Neuronal stem cell (in vitro differentiated cells): ENCODE measurements at places on chromosomes 3 and 15.
A peak's percentile ranks its signal among the peaks of the same experiment; 100 is the strongest.

DNA sequence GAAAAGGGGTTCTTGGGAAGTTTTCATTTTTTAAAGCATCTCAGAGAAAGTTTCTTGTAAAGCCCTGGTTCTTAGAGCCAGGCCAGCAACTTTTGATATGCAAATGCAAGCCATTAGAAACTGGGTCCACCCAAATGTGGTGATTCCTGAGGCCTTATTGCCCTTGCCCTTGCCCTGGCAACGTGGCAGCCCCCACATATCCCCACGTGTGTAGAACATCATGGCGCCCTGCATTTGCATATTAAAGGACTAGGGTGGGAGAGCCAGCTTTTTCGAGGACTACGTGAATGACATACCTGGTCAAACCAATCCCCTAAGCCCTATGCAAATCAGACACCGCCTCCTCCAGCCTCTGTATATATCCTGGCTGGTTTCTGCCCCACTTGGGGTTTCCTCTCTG lies 314.9 kb upstream of the NECTIN3 start:
- DNase-seq, result no peak

GRCh38 chr3:58291671-58292338 lies 14.2 kb upstream of the RPP14 start:
- DNase-seq, result no peak

- no peak for DNase-seq
These were observed 33.2 kb upstream of the TSPAN3 start for GRCh38 chr15:77104155-77104554.

DNA sequence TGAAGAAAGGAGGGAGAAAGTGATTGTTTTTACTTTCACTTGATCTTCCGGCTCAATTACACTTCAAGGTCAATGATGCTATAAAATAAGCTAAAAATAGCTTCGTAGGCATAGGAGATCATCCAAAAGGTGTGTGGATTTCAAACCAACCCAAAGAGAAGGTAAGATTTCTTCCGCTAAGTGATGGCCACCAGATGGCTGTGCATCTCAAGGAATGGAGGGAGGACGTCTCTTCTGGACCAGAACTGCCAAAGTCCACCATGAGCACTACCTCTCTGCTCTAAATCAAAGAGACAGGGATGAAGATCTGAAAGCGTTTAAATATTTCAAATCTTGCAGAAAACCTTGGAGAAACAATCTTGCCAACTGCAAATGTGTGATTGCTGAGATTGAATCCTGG lies 199.1 kb upstream of the ZPLD1 start:
- no peak for DNase-seq

DNA sequence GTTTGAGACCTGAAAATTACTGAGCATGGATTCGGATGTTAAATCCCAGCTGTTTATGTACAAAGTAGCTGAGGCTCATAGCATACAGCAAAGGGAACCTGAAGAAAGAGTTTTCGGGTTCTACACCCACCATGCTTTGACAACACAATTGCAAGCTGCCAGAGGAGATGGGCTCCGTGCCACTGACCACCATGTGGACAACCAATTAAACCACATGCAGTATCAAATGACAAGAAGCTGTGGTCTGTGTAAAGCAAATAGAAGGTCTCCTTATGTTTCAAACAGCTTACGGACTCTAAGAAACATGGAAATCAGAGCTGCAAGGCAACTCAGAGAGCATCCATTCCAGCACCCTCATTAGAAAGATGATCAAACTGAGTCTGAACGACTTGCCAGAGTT lies 12.9 kb downstream of the GABRB3 start:
- DNase-seq, result no peak

DNA sequence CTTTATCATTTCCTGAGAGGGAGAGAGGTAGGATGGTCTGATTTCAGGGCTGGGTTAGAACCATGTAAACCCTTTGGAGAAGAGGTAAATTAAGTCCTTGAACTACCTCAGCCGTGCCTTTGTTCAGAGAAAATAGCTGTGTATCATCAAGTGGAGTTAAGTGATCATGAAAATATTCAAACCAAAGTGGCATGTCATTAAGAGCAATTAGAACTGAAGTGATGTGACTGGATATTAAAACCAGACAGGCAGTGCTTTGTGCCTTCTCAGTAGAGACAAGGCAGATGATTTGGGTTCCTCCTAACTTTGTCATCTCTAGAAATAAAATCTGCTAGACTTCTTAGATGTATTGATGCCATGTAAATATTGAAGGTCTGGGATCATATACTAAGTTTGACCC lies 171.5 kb downstream of the IL5RA start:
- no peak for DNase-seq

GRCh38 chr3:177608443-177608842 lies 411.2 kb upstream of the TBL1XR1 start:
- no peak for DNase-seq

GRCh38 chr3:63497641-63498040 lies 154.8 kb upstream of the SNTN start:
- no peak for DNase-seq

- DNase-seq, result no peak
These were observed 44.0 kb downstream of the TM2D3 start for GRCh38 chr15:101608201-101608600.

- DNase-seq, result no peak
These were observed 128.4 kb downstream of the ZBBX start for GRCh38 chr3:167251678-167252077.

GRCh38 chr3:126773783-126774182 lies 69.7 kb downstream of the CHCHD6 start:
- no peak for DNase-seq

GRCh38 chr3:73746623-73747022 lies 121.9 kb upstream of the PDZRN3 start:
- no peak for DNase-seq

DNA sequence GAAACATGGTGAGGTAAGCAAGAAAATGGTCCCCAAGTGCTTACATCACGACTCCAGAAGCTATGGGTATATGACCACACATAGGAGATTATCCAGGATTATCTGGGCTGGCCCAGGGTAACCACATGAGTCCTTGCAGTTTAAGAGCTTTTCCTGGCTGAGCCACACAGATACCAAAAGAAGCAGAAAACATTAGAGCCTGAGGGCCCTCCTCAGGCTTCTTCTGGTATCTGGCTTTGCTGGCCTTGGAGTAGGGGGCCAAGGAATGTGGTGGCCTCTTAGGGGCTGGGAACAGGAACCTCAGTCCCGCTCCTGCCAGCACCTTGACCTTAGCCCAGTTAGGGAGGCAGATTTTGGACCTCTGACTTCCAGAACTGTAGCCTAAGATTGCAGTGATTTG lies 259.1 kb downstream of the KCNMB2 start:
- no peak for DNase-seq

GRCh38 chr15:39110336-39110735 lies 470.5 kb upstream of the THBS1 start:
- DNase-seq, result no peak

GRCh38 chr3:109944836-109945235 lies 607.5 kb upstream of the DPPA4 start:
- no peak for DNase-seq

- DNase-seq, result no peak
These were observed 42.8 kb upstream of the ROBO1 start for GRCh38 chr3:79810581-79810980.

DNA sequence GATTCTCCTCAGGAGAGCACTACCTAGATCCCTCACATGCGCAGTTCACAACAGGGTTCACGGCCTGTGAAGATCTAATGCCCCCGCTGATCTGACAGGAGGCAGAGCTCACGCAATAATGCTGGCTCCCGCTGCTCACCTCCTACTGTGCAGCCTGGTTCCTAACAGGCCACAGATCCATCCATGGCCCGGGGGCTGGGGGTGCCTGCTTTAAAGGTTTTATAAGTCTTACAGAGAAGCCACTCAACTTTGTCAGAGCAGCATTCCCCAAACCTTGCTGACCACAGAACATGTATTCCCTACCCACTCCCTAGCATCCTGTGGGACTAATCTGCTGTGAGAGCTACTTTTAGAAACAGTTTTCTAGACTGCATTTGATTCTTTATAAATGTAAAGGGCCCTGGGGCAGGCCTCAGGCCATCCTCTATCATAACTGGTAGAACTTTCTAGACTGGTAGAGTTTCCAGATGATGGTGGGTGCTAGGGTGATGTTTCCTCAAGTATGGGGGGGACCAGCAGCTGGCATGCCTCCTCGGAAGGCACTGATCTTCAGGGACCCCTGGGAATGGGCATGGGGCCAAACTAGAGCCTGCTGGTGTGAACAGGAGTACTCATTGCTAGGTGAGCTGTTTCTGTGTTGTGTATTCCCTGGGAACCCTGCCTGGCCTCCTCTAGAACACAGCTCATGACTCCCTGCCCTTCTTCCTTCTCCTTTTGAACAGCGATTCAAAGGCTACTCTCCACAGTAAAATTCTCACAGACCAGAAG lies 25.7 kb upstream of the RAD18 start:
- no peak for DNase-seq

DNA sequence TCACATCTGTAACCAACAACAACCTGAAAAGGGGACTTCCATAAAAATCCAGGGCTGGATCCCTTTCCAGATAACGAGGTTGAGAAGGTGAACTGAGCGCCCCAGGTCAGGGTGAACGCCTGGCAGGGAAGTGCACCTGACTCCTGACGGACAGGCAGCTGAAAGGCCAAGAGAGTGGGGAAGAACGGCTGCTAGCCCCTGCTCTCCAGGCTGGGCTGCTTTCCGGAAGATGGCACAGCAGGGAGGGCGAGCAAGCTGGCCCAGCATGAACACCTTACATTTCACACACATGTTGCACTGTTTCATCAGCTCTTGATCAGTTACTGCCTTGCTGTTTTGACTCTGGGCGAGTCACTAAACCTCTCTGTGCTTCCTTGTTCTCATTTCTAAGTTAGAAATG lies 127.2 kb upstream of the IQSEC1 start:
- DNase-seq, result no peak

DNA sequence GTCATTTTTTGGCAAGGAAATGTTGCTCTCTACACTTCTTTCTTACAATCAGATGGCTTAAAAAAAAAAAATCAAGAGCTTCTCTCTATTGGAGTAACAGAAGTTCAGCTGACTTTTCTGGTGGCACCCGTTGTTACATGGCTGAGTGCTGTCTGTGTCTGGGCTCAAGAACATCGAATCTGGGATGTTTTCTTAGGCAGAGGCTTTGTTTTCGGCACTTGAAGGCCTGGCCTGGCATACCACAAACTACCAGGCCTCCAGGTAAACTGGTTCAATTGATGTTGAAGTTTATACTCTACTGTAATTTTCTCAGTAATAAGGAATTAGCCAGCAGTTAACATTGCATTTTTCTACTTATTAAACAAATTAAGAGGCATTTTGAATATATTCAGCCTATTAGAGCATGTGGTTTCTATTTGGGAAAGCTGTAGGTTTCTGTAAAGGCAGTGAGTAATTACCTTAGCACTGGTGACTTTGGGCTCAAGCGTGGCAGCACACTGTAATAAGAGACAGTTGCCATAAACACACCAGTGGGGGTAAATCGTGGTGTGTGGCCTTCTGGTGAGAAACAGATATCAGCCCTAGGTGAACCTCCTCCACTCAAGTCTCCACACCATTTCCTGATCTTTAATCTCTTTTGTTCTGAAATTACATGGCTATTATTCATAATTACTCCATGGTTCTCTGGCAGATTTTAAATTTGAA lies 544.7 kb downstream of the MECOM start:
- DNase-seq, result no peak

- no peak for DNase-seq
These were observed 67.6 kb upstream of the GCNT3 start for GRCh38 chr15:59543721-59544547.

GRCh38 chr3:142866841-142867631 lies 21.8 kb downstream of the PCOLCE2 start:
- DNase-seq, result no peak

GRCh38 chr15:26294059-26294689 lies 431.0 kb upstream of the ATP10A start:
- peak; percentile 9 for DNase-seq

- no peak for DNase-seq
These were observed 35.9 kb downstream of the CFAP91 start for GRCh38 chr3:119738741-119739140.

DNA sequence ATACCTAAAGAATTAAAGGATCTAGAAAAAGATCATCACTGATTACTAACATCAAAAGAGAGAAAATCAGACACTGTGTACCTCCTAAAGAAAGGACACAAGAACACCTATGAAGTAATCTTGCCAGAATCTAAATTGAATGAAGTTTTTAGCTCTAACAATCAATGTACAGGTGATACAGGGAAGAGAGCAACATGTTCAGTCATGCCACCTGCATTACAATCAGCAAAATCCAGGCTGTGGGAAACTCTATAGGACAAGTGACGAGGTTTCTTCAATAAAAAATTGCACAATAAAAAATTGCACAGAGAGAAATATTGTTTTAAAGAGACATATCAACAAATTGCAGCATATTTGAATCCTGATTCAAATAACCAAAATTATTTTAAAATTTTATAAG lies 93.3 kb downstream of the SEMA5B start:
- DNase-seq, result no peak

DNA sequence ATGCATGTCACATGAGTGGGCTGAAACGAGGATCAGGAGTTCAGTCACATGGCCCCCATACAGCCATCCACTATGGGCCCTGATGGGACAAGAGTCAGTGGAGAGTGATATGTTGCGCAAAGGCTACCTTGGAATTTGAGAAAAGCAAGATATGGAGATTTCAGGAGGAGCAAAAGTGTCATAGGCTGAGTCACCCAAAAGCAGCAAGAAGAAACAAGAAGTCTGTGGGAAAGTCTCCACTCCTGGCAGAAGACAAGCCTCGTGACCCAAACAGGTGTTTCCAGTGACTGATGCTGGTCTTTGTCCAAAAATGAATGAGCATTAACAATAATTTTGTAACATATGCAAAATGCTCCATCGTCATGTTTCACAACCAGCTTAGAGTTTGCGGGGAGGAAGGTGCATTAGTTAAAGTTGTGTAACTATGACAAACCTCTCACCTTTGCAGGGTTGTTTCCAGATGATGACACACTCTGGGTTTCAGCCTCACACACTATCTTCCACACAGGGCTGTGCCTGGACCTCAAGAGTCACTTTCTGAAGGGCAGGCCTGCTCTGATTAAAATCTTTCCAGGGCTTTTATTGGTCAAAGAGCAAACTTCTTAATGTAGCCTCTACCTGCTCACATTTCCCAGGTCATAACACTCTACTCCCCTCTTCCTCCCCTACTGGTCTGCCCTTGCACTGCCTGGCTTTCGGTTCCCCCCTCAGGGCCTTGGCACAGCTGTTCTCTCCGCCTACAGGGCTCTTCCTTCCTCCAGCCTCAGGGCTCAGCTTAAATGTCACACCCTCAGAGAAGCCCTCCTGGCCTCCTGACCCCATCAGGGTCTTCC lies 3.9 kb upstream of the DNASE1L3 start:
- no peak for DNase-seq

- DNase-seq, result no peak
These were observed 57.5 kb downstream of the CADPS start for GRCh38 chr3:62817678-62818077.

GRCh38 chr3:191774485-191774884 lies 313.5 kb downstream of the PYDC2 start:
- DNase-seq, result no peak

DNA sequence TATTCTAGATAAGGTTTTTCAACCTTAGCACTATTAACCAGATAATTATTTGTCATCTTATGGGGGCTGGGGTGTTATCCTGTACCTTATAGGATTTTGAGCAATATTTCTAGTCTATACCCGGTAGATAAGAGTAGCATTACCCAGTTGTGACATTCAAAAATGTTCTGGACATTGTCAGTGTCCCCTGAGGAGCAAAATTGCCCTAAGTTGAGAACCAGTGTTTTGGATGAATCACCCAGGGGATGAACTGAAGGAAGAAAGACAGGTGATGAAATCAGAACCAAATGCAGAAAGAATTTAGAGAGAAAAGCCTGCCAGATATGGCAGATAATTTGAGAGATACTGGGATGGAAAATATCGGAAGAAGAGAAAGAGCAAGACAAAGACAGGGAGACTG lies 58.2 kb downstream of the KCNH8 start:
- no peak for DNase-seq
